ENCODE measurements at places on chromosomes 6 and 20.
A peak's percentile ranks its signal among the peaks of the same experiment; 100 is the strongest.

DNA sequence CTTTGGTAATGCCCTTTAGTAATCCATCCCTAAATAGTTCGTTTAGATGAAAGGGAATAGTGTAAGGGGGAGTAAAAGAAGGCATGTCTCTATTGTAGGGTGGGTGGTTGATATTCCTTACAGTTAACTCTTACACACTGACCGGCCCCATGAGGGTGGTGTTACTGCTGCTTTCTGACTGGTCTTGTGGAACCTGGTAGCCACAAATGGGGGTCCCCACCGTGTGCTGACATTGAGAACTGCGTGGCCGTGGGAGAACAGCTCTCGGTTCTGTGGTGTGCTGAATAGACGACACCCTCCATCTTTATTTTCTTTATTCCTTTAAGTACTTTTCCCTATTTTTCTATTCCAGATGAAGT lies 19.3 kb downstream of the MRAP2 start:
- no peak for DNase-seq

DNA sequence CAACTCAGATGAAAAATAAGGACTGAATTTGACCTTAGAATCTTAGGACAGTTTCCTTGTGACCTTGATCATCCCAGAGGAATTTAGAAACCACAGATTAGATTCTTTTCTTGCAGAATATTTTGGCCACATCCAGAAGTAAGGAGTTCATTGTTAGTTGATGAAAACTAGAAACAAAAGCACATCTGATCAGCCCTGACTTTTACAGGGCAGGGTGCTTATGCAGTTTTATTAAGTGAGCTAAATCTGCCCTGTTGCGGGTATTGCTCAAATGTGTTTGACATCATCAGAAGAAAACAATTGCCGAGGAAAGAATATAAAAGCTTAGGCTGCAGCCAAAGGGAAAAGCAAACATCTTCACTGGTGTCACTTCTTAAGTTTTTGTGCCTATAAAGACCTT lies 100.8 kb downstream of the MTFR2 start:
- no peak for DNase-seq

- DNase-seq, result no peak
Observed at GRCh38 chr20:22080985-22081384, 375.5 kb downstream of the PAX1 start.

DNA sequence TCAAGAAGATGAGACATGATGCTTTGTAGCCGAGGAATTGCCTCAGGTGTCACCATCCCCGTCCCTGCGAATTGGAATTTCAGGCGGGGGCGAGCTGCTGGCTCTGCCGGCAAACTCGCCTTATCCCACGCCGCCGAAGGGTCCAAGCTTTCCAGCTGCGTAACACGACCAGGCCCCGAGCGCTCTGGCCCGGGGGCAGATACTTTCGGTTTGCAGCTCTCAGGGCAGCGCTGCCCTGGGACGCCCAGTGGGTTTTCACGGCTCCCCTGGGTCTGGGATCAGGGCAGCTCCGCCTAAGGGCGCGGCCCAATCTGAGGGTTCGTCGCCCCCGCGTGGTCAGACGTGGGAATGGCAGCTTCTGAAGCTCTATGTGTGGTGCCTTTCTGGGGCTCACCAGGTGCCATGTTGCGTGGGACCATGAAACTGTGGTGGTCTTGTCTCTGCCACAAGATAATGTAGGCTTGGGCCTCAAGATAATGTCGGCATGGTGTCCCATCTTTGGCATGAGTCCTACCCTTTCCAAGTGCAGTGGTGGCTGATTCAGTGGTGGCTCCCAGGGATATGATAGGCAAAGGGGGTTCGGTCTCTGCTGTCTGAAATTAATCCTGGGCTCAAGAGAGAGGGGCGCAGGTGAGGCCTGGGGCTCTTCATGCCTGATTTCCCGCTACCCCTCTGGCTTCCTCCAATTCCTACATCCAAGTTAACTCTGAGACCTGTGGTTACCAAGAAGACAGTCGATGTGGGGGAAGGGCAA lies 21.0 kb downstream of the PIGT start:
- DNase-seq, result peak; percentile 75

- DNase-seq, result no peak
Observed at GRCh38 chr6:119856136-119856535, 506.6 kb upstream of the MAN1A1 start.

- DNase-seq, result no peak
Observed at GRCh38 chr20:18978311-18978710, 164.7 kb downstream of the SCP2D1 start.

- no peak for DNase-seq
Observed at GRCh38 chr6:159376516-159377158, 207.4 kb downstream of the FNDC1 start.

DNA sequence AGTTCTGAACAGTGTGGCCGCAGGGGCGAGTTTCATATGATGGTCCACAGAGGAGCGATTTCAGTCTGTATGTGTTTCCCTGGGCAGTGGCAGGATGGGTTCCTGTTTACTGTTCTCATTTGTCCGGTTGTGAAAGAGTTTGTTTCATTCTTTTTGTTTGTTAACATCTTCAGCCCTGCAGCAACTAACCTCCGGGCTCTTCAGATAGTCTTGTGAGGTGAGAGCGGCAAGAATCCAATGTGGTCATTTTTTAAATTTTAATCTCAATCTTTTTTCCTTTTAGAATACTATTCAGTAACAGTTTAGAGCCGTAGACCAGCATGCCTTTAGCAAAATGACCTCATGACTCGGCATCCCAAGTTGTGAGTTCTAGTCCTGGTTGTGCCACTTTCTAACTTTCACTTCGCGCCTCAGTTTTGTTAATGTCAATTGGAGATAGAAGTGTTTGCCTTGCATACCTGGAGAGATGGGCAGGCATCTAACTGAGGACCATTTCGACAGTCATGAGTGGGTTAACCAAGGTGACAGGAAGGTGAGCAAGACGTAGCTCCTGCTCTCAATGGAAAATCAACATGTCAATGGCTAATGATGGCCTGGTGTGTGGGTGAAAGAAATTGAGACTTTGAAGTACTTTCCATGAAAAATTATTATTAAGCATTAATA lies 38.5 kb upstream of the PXDC1 start:
- DNase-seq, result no peak

GRCh38 chr6:10591422-10592160 lies 70.4 kb downstream of the GCNT2 start:
- DNase-seq, result no peak

DNA sequence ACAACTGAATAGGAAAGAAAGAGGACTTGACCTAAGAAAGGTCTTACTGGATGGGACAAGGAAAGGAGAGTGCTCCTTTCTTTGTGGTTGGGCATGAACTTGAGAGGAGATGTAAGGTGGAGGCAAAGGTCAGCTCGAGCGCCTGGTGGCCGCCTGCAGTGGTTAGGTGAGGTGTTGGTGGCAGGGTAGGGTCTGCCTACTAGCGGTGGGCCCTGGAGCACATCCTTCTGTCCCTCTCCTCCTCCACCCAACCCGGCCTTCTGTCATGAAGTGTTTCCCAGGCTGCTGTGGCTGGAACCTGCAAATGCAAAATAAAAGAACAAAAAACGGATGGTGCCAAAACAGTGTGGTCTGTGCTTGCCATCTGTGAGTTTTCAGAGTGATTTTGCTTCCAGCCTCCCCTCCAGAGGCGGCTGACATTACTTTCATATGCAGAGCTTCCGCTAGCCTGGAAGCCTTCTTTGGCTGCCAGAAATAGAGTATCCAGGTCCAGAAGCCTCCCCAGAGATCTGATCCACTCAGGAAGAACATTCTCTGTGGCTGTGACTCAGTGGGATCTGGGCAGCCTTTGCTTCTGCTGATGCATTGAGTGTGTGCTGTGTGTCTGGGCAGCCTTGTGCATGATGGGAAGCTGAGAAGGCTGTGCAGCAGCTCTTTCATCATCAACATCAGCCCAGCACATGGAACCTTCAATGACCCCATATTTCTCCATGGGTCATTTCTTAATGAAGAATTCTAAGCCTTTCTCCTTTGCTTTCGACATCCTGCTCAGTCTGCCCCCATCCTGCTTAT lies 79.8 kb upstream of the FAM184A start:
- no peak for DNase-seq

- no peak for DNase-seq
Observed at GRCh38 chr6:104597541-104598050, 262.1 kb downstream of the HACE1 start.

GRCh38 chr6:88520017-88520338 lies 353.8 kb upstream of the CNR1 start:
- no peak for DNase-seq

DNA sequence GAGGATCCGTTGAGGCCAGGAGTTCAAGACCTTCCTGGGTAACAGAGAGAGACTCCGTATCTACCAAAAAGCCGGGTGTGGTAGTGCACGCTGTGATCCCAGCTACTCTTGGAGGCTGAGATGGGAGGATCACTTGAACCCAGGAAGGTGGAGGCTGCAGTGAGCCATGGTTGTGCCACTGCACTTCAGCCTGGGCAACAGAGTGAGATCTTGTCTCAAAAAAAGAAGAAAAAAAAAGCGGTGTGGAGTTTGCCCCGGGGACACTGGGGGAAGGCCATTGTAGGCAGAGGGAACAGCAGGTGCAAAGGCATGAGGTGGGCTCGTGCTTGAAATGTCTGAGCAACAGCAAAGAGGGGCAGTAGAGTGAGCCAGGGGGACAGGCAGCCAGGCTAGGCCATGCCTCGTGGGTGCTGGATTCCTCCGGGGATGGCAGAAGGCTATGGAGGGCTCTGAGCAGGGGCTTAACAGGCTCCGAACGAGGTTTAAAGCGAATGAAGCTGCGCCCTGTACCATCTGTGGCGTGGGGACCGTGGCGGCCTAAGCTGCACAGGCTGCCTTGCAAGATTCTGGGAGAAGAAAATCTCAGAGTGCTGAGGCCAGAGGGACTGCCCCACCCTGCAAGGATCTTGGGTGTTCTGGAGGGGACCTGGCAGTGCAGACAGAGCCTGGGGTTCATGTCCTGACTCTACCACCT lies 36.9 kb upstream of the NOL4L start:
- DNase-seq, result no peak

DNA sequence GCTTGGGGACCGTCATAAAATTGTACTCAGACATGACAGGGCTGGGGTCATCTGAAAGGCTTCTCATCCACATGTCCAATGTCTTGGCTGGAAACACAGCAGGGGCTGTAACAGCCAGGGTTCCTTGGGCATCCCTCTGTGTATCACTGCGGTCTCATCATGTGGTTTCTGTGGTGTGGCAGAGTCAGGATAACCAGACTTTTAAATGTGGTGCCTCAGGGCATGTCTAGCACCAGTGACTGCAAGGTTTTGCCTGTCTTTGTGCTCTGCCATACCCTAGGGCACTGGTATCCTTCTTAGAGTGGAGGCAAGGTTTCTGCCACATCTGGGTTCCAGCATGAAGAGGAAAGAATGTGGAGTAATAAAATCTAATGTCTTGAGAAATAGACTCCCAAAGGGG lies 124.2 kb downstream of the PLEKHG1 start:
- no peak for DNase-seq

DNA sequence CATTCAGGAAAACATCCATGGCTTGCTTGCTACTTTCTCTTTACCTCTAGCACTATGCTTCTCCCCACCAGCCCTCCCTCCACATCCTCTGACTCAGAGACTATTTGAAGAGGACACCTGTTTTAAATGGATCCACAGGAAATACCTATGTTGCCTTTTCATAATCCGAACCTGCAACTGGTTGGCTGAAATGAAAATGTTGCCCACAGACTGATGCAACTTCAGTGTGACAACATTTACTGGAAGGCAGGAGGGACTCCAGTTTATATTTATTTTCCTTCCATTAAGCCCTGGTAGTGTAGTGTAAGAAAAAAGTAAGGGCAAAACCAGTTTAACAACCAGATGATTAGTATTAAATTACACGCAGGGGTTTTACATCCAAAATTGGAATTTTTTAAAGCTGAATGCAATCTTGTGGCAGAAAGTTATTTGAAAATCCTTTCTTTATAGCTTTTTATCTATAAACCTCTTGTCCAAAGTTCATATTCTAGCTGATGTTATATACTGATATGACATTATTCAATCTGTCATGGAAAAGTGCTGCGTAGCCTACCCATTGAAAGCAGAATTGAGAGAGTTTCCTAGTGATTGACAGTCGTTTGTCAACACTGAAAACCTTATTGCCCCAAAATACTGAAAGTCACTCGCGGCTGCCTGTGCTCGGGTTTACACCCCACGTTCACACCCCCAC lies 881 bp upstream of the AIG1 start:
- DNase-seq, result no peak

DNA sequence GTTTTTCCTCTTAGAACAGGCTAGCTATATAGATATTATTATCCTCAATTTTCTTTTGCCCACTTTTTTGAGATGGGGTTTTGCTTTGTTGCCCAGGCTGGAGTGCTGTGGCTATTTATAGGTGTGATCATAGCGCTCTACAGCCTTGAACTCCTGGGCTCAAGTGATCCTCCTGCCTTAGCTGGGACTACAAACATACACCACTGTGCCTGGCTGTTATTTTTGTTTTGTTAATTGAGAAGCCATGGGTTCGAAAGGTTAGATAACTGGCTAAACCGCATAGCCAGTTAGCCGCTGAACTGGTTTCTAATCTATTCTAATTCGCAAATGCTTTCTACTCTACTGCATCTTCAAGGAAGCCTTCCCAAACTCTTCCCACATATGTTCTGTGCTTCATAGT lies 425.8 kb downstream of the CDKAL1 start:
- DNase-seq, result no peak

DNA sequence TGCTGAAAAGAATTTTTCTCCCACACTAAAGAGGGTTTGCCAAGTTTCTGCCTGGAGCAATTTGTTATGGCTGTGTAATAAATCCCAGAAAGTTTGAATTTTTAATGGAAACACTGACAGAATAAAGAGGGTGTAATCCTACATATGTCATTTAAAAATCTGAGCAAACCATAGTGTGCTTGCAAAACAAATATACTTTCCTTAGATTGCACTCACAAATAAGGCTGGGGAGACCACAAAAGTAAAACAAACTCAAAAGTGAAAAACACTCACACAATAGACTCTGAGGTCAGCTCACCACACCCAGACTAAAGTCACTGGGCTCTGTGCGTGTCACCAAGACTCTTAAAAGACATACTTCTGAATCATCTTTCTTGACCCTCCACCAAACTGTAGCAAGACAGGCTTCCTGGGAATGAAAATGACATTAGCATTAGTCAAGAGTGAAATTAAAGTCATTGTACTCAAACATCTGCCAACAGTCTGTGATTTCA lies 4.8 kb upstream of the ATXN1 start:
- DNase-seq, result no peak

DNA sequence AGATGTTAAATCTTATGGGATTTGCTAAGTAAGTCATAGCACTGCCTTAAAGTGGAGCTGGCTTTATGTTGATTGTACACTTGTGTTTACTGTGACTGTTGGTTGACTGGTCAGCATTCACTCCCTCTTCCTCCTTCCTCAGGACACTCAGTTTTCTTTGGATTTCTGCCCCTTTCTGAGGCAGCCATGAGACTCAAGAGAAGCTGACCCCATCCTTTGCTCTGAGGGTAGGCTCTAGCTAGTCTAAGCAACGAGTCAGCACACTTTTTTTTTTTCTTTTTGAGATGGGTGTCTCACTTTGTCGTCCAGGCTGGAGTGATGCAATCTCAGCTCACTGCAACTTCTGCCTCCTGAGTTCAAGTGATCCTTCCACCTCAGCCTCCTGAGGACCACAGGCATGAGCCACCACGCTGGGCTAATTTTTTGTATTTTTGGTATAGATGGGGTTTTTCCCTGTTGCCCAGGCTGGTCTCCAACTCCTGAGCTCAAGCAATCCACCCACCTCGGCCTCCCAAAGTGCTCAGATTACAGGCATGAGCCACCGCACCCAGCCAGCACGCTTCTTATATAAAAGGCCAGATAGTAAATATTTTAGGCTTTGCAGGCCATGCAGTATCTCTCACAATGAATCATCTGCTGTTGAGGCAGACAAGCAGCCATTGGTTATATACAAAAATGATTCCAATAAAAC lies 191.4 kb downstream of the NFATC2 start:
- no peak for DNase-seq

Measured in activated CD4-positive, CD25-positive, alpha-beta regulatory T cell treated with anti-CD3 and anti-CD28 coated beads, Interleukin-2, amount 50 U/mL, for 16 hours (primary cell).